ENCODE measurements at places on chromosomes 4 and X. TPM values are rescaled to one million over a fixed set of nuclear protein-coding genes. Genes with fewer than 3 reads are reported as not detected.

PNMA5 gene
- total RNA-seq, result not detected

- no peak for DNase-seq
These were observed 15.6 kb upstream of the ATP8A1 start for GRCh38 chr4:42672359-42673081.

DNA sequence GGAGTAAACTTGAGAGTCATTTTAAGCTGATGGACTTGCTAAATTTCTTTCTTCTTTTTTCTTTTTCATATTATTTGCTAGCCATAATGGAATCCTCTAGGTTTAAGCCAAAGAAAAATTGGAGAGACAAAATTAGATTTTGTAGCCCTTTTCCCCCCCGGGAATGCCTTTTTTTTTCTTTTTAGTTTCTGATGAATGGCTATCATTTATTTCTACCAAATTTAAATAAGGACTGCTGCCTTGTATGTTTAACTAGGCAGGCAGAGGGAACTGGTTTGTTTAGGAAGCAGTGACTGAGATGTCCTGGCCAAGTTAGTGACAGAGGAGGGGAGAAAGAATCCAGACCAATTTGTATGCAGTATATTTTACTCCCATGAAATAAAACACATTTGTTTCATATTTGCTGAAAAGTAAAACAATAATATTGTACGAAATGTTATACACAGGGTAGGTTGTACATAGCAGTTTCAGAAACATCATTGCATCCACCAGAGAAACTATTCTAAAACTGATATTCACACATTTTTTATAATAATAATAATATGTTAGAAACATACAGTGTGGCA lies 5.7 kb downstream of the PITX2 start:
- DNase-seq, result no peak

VGLL1 gene
- total RNA-seq, result not detected

- DNase-seq, result no peak
These were observed 156.6 kb downstream of the GATB start for GRCh38 chr4:151604238-151604637.

DNA sequence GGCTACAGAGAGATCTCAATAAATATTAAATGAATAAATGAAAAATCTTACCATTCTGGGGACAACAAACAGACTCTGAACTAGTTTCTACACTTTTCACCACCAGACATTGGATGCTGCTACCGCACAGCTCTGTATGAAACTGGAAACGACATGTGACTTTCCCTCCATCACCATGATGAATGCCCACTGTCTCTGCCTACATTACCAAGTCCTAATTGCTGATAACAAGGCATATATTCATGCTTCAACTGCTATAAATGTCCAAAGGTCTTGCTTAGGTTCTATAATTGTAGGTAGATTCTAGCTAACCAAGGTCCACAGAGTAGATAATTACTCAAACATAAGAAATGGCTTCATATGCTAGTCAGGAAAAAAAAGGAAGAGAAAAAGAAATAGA lies 399.4 kb upstream of the ADGRL3 start:
- no peak for DNase-seq

SPANXA1 gene
- not detected for total RNA-seq

DNA sequence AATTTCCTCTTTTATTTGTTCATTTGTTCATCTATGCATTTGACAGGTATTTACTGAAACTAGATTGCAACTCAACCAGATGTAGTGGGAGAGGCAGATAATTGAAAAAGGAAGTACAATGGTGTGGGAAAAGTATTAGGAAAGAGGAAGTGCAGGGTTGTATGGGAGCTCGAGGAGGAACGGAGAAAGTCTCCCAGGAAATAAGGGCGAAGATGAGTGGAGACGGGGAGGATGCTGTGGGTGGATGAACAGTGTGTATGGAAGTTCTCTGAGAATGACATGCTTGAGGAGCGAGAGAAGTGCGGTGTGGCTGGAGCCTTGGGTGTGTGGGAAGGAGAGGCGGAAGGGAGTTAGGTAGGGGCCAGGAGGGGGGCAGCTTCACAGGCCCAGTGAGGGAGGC lies 87.5 kb upstream of the DHX15 start:
- no peak for DNase-seq

PTTG2 gene
- total RNA-seq, result 0.38 TPM

MMRN1 gene
- total RNA-seq, result 3.7 TPM

GRCh38 chr4:66266035-66266434 lies 595.7 kb upstream of the EPHA5 start:
- DNase-seq, result no peak

- DNase-seq, result no peak
These were observed 27.4 kb upstream of the TRPC5OS start for GRCh38 chrX:111848541-111848940.

GRCh38 chr4:15870079-15870478 lies 68.5 kb downstream of the FGFBP1 start:
- DNase-seq, result no peak

- no peak for DNase-seq
These were observed 410.6 kb downstream of the SPRY1 start for GRCh38 chr4:123807187-123807586.

- DNase-seq, result no peak
These were observed 136.0 kb upstream of the ARX start for GRCh38 chrX:25151749-25152148.

DNA sequence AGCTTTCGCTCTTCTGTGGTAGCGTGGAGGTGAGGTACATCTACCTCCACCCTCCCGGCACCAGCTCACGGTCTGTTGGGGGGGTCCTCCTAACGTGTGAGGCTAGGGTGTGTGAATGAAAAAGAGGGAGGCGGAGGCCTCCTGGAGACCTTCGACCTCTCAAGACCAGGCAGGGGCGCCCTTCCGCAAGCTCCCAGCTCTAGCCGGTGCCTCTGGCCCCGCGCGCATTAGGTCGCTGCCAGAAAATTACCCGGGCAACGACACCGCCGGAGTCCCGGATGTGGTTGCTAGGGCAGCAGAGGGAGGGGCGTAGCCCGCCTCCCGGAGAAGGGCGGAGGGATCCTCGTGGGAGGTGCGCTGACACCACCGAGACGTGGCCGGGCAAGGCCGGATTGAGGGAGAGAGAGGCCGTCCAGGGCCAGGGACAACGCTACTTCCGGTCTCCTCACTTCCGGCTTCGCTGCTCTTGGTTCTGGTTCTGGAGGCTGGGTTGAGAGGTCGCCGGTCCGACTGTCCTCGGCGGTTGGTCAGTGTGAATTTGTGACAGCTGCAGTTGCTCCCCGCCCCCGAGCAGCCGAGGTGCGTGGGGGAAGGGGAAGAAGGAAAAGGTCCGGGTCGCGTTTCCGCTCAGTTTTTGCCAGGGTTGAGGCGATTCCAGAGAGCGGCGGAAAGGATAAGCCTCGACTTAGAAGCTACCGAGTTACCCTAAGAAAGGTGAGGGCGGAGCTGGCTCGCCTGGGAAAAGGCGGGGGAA lies at the start of the genes ARFIP1 and TIGD4:
Gene ARFIP1, plus strand, starts transcription at position 442 of the 754 bp plus-strand sequence. CDS start 49,680 bp downstream, outside the sequence.
Gene TIGD4, minus strand, starts transcription at position 218 of the 754 bp plus-strand sequence. CDS start 8,726 bp downstream, outside the sequence.
- DNase-seq, result peak; percentile 99
